ENCODE measurements at places on chromosomes 7 and 10.

DNA sequence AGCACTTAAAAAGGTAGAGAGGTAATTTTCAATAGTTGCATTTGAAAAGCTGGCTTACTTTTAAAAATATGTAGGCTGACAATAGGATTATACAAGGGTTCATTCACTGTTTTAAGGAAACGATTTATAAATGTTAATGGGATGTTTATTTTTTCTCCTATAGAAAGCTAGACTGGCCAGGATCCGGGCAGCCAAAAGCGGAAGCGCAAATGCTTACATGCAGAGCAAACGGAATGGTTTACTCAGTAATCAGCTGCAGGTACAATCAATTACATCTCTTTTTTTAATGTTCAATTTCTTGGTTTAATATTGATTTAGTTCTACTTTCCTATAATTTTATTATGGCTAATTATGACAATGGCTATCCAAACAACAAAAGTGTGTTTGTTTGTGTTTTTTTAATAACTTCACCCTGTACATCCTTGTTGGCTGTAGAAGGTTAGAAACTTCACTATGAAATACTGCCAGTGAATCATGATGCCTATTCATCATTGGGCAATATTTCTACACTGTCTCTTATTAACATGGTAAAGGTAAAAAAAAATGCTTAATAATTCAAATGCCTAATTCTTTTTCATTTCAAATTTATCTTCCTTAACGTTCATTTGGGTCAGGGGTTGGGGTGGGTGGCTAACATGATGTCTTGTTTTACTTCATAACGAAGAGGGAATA is 116.4 kb downstream of the TSPAN12 start:
- no peak for DNase-seq

DNA sequence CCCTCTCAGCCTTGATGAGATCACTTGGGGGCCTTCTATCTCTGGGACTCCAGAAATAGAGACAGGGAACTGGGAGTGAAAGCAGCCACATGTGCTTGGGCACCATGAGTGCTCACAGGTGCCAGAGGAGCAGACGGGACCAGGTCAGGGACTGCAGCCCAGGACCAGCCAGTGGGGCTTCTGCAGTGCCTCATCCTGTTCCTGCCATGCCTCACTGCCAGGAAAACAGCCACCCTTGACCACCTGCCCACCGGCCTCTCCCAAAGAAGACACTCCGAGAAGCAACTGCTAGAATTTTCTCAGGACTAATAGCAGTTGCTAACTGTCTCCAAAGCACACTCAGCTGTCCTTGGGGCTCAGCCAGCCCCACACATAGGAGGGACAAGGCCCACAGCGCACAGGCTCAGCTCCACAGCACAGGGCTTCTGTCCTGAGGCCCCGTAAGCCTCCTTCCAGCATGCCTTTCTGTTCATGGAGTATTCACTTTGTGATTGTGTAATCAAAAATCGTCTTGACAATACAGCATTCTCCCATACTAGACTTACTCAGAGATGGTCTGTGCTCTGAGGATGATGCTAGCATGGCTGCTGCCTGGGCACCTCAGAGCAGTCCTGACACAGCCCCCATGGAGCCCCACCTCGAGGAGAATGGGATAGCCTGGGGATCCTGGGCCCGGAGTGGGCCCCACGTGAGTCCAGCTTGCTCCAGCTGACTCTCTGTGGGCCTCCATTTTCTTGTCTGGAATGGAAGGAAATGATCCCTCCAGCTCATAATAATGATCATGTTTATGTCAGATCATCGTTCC is 115.7 kb upstream of the RET start:
- no peak for DNase-seq

DNA sequence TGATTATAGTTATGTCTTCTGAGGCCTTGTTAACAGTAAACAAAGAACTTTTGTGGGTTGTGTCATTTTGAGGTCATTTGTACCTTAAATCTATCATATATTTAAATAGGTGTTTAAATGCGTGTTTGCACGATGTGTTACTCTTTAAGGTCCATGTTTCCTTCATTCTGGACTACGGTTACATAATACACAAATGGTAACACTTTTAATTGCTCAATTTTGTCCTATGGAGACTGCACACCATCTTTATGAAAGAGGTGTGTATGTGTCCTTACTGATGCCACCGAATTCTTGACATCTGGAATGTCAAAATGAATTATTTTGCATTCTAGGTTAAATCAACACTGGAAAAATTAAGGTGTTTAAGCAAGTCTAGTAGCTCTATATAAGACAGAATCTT is 1.7 kb downstream of the PALS2 start:
- no peak for DNase-seq

DNA sequence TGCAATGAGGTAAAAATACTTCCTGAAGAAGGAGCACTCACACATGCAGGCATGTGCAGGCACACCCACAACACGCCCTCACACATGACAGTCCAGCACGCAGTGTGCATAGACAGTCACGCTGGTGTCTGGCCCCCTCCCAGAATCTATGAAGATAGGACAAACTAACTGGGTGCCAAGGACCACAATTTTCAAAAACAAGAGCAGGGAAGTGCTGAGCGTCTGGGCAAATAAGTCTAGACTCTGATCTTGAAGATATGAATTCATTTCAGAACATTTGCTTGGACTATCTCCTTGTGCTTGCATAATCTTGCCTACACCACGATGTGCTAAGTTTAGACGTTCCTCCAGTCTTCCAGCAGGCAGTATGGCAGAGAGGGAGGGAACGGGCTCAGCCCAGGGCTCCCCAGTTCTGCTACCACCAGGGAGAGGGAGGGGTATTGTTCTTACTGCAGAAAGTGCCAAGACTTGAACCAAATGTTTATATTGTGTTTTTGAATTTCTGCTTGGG is 276.5 kb upstream of the KLF6 start:
- no peak for DNase-seq

GRCh38 chr7:82443547-82444219 is at the start of gene CACNA2D1:
CACNA2D1 (minus strand) TSS chr7:82443777.
- DNase-seq = no peak
